ENCODE measurements at places on chromosomes 16 and 17. TPM values are rescaled to one million over a fixed set of nuclear protein-coding genes. Genes with fewer than 3 reads are reported as not detected.

DNA sequence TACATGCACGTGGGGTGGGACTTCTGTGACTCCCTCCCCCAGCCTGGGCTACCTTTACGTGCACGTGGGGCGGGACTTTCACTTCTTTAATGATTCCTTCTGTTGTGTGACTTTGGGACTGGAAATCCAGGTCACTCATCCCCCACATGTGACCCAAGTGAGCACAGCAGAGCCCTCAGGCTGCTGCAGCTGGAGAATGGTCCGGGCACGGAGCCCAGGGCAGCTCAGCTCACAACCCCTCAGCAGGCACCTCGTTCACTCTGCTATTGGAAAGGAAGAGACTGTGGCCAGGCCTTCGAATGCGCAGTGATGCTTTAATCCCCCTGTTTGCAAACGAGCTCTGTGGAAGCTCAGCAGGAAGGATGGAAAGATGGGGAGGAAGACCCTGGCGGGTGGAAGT lies 14.7 kb downstream of the DBNDD1 start:
- no peak for DNase-seq

Gene PLCG2
- polyA plus RNA-seq, result 4.1 TPM

GRCh38 chr16:83215406-83216001 lies 588.7 kb downstream of the CDH13 start:
- DNase-seq, result peak; percentile 44

Gene KCNG4
- not detected for polyA plus RNA-seq

Gene TMIGD1
- not detected for polyA plus RNA-seq

GRCh38 chr17:4365628-4366326 lies 698 bp downstream of the UBE2G1 start:
- DNase-seq, result no peak

Gene ANKRD40CL
- 7.0 TPM for polyA plus RNA-seq

Gene NR1D1
- 5.5 TPM for polyA plus RNA-seq

DNA sequence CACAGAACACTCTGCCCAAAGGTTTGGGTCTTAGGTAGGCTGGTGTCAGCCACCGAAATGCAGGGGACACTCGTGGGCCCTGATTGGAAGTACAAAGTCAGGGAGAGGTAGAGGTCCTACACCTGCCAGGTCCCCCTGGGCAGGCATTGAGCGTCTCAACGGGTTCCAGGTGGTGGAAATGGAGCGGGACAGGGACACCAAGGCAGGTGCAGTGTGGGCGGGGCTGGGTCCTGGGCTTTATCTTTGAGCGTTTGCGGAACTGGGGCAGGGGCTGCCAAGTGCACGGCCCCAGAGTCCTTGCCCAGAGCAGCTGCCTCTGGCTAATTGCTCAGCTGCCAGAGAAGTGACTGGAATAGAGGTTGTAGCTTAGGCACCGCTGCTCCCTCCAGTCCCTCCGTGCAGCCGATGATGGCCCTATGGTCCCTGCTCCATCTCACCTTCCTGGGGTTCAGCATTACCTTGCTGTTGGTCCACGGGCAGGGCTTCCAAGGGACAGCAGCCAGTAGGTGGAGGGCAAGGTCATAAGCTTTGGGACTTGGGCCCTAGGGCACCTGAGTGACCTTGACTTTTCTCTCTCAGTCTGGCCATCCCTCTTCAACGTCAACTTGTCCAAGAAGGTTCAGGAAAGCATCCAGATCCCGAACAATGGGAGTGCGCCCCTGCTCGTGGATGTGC lies at the start of gene ZACN:
Gene ZACN, plus strand, starts transcription at position 323 of the 675 bp plus-strand sequence. Its CDS starts 83 bp downstream, at position 406.
- no peak for DNase-seq

DNA sequence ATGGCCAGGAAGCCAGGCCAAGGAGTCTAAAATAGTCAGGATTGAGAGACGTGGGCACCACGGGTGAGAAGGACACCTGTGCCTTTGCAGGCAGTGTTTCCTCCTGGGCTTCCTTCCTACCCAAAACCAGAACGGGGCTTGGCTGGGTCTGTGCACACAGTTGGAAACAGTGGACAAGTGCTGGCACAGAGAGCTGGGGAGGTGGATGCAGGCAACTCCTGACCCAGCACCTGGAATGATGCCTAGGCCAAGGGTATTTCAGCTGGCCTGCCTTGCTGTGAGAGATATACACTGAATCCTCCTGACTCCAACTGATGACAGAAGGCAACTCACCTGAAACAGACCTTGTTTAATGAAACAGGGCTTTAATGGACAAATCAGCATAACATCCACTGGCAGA lies 186.2 kb downstream of the SLC39A11 start:
- DNase-seq, result no peak

Gene TEX14
- polyA plus RNA-seq, result 0.06 TPM

- peak; percentile 86 for DNase-seq
Observed at GRCh38 chr16:84976644-84977400, 34.5 kb downstream of the ZDHHC7 start.

- no peak for DNase-seq
Observed at GRCh38 chr17:62675701-62676100, 48.2 kb downstream of the MRC2 start.

Gene COL1A1
- polyA plus RNA-seq, result 24.9 TPM

- no peak for DNase-seq
Observed at GRCh38 chr17:62134397-62134796, 69.3 kb upstream of the MED13 start.

Gene CES5A
- not detected for polyA plus RNA-seq

Gene CAPNS2
- polyA plus RNA-seq, result 44.2 TPM

DNA sequence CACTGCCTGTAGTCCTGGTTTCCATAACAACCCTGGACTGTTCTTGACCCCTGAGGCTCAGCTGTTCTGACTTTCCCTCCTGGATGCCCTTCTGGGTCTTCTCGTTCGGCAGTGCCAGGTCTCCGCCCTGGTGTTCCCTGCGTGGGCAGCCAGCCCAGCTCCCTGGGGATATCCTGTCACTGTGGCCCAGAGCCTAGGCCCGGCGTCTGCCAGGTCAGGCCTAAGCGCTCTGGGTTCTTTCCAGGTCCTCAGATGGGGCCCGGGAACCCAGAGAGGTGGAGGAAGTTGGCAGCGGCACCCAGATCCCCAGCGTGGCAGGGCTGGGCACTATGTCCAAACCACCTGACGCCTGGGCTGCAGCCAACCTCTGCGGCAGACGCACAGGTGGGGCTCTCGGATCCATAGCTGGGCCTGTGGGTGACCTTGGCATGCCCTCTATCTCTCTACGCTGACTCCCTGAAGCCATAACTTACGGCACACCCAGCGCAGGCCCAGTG lies 12.5 kb upstream of the ATP2A3 start:
- peak; percentile 50 for DNase-seq

Gene CPHXL2
- polyA plus RNA-seq, result not detected

Gene C1QBP
- 79.6 TPM for polyA plus RNA-seq

Gene TMEM92
- polyA plus RNA-seq, result 16.3 TPM

Gene CDRT15L2
- not detected for polyA plus RNA-seq

Gene PLLP
- 39.0 TPM for polyA plus RNA-seq

DNA sequence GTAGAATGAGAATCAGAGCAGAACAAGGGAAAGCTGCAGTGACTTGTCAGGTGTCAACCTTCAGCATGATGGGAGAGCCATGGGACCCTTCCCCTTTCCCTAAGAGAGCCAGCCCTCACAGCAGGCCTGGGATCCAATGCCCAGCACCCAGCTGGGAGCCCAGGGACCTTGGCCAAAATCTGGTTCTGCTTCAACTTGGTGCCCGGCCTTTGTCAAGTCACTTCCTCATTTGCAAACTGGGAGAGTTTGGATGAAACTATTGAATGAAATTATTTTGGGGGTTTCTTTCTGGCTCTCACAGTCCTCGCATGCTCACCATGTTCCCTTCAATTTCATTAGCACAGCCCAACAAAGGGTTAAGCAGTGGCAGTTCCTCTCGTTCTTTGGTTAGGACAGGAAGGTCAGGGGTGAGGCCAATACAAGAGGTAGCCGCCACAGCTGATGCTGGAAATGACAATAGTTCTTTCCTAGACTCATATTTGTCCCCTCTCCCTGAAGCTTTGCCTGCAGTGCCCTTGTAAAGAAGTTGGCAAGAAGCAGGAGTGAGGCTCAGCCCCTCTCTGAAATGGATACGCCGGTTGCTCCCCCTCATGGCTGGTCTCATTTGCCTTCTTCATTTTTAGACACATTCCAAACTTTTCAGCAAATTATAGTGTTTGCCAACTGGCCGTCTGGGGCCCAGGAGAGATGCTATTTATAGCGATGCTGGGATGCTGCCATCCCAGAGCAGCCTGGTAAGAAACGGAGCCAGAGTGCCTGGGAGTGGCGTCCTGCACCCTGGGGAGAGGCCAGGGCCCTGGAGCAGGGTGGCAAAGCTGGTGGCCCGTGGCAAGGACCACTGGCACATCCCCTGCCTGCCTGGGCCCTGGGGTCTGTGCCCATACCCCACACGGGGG lies 34.5 kb upstream of the MEOX1 start:
- DNase-seq, result no peak

DNA sequence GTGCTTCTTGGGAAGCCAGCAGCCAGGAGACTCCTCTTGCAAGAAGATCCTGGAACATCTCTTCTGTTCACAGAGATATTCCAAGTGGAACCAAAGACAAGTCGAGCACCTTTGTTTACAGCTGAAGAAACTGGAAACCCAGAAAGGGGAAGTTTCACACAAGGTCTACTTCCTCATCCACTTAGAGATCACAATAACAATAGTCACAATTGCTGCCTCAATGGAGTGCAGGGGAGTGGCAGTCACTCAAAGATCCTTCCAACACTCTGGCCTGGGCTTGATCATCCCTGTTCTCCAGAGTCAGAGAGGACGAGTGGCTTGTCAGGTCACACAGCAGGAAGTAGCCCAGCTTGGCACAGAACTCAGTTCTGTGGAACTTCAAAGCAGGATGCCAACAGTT lies 46.9 kb upstream of the SIAH1 start:
- DNase-seq, result no peak

GRCh38 chr17:72426948-72427760 lies 306.3 kb downstream of the SOX9 start:
- peak; percentile 80 for DNase-seq

Gene ERAL1
- 50.3 TPM for polyA plus RNA-seq

GRCh38 chr17:80327518-80327917 lies 66.9 kb downstream of the RNF213 start:
- no peak for DNase-seq

Gene CMTM1
- not detected for polyA plus RNA-seq

DNA sequence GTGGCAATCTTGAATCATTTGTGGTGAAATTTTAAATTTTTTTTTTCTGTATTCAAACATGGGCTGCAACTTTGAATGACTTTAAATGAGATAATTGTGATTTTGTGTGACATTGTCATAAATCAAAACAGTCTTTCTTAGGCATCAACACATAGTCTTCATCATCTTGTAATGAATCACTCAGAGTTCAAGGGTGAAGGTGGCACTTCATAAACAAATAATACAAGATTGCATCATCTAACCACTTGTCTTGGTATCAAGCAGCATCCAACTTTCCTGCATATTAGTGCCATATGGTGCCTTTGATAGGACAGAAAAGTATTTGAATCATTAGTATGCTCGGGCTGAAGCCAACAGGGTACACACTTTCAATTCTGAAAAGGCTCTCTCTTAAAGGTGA lies 392.4 kb upstream of the GOT2 start:
- no peak for DNase-seq

Measured in stomach (tissue), 19 donors.